ENCODE measurements at places on chromosomes 13 and 19.

- no peak for DNase-seq
Measured at GRCh38 chr13:42466123-42466522, 107.8 kb upstream of the TNFSF11 start.

GRCh38 chr13:73872397-73872796 is 261.8 kb downstream of the KLF12 start:
- DNase-seq = no peak

DNA sequence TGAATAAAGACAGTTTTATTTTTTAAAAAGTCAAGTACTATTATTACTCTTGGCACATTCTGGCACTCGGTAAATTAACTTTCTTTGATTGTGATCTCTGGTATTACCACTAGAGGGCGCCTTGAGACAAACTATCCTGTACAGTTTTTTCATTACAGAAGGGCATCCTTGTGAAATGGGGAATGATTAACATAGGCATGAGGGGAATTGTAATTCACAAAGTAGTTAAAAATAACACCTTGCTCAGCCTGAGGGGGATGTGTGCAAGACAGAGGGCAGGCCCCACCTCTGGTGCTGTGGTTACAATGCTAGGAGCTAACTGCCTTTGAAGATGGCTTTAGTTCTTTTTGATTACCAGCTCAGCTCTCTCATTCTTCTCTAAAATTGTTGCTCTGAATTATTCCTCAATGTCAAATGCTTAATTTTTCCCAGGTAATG is 24.2 kb upstream of the C1QTNF9B start:
- DNase-seq = no peak

GRCh38 chr19:55080121-55080967 is 4.7 kb downstream of the EPS8L1 start:
- DNase-seq = peak; percentile 29

DNA sequence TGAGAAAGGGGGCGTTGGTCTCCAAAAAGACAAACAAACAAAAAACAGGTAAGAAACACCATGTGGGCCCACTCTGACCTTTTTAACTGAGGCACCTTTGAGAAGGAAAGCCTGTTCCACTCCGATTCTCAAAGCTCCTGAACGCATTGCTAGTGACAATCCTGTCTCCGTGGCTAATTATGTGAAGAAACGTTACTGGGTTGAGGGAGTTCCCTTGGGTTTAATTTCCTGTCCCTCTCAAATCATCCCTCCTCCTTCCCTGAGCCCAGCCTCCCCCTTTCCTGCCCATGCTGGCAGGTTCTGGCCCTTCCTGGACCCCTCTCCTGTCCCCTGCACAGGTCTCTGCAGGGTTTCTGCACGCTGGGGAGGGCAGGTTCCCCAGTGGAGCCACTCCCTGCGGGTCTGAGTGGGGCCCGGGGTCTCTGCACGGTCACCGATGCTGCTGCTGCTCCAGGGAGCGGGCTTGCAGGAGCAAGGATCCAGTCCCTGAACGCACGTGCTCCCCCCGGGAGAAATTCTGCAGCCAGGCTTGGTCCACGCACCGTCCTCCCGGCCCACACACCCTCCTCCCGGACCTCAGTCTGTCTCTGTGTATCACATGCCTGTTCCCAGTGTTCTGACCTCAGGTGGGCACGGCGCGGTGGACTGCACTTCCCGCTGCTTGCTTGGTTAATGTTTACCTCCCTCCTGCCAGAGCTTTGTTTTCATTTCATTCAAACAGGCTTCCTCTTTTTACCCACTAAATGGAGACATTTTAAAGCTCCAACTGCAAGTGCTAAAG is 76.4 kb upstream of the MCF2L start:
- no peak for DNase-seq

DNA sequence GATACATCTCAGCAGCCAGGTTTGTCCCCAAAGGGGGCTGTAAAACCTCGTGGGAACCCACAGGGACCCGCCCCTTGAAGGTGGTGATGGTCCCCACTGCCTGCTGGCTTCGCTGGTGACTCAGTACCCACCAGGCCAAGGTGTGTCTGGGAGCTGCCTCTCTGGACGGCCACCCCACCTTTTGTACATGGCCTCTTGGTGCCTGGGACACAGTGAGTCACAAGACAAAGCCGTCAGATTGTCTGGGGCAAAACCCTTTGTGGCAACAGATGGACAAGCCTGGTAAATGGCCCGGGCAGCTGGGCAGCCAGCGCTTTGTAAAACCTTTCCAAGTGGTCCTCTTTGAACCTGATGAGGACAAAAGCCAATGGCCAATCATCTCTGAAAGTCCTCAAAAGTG is 27.9 kb upstream of the KLF2 start:
- DNase-seq = no peak

DNA sequence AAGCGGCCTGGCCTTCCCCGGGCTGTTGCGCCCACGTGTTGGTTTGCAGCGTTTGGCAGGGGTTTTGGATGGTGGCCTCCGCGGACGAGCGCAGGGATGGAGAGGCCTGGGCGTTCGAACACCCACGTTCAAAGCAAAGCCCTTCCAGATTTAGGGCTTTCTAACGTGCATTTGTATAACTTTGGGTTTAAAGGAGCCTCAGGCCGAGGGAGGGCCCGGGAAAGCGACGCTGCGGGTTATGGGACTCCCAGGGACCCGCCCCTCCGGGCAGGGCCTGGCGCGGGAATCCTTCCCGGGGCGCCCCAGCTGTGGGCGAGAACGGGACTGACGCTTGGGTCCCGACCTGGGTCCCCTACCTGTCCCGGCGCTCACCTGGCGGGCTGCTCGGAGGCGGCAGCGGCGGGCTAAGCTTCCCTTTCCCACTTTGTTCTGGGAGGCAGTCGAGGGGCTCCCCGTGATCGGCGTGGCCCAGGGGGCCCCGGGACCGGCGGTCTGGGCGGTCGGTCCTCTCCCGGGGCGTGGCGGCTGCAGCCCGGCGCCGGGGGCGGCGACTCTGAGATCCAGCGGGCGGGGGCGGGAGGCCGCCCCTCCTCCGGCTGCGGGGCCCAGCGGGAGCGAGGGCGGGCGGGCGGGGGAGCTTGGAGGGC is at the start of gene FBXO17:
TSS of gene FBXO17 (minus strand) at position 529 of the 647 bp plus-strand sequence. CDS start 25,423 bp downstream, outside the sequence.
- DNase-seq = no peak

DNA sequence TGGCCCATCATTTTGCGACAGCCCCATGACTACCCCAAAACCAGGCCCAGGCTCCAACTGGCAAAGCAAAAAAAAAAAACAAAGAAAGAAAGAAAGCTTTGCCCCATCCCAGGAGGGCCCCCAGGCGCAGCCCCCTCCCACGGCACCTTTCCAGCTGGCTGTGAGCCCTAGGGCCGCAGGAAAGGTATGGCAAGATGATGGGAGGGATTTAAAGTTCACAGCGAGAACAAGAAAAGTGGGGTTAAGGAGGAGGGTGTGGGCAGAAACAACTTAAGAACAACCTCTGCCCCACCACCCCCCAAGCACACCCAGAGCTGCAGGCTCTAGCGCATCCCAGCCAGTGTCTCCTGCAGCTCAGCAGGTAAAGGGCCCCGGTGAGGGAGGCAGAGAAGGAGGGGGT is at the start of gene CYP2F1:
TSS of gene CYP2F1 (plus strand) at position 301 of the 400 bp plus-strand sequence. CDS start 1,757 bp downstream, outside the sequence.
- DNase-seq = no peak

DNA sequence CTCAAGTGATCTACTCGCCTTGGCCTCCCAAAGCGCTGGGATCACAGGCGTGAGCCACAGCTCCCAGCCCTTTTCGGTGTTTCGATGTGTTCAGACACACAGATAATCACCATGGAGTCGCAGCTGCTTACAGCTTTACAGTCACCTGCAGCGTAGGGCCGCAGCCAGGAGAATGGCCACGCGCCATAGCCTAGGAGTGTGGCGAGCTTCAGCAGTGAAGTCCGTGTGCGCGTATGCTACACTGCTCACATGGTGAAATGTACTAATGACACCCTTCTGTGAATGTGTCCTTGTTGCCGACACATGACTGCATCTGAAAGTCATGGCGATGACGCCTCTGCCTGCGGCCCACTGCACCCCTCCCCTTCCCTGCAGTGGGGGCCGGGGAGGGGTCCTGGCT is 23.6 kb downstream of the AP3D1 start:
- no peak for DNase-seq

- no peak for DNase-seq
Measured at GRCh38 chr19:40200341-40201099, 9.3 kb downstream of the MAP3K10 start.

DNA sequence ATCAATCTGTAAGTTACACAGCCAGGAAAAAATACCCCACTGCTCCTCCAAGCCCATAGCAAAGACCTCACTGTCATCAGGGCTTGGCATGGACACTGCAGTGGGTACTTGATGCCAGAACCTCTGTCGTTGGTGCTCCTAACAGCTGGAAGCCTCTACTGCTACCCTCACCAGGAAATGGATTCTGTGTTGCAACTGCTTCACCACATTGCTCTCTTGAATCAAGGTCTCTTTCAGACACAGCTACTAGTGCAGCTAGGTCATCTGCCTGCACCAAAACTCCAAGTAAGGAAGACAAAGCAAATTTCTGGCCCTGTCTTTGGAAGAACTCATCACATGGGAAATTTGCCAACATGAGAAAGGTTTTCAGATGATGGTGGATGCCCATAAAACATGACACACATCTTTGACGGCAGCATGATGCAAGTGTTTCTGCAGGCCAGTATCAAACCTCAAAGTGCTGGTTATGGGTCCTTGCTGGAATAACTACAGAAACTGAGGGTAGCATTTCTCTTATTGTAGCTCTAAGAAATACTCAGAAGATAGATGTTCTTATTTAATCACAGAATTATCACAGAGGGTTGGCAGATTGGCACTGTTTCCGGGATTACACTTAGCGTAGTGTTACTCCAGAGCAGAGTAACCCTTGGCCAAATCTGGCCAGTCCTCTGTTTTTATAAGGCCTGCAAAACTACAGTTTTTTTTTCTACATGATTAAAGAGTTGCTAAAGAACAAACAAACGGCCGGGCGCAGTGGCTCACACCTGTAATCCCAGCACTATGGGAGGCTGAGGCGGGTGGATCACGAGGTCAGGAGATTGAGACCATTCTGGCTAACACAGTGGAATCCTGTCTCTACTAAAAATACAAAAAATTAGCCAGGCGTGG is 12.9 kb upstream of the PCCA start:
- no peak for DNase-seq

GRCh38 chr19:50416034-50416977 is 2.4 kb upstream of the SPIB start:
- DNase-seq = no peak

GRCh38 chr19:12767666-12768065 is 7.7 kb downstream of the HOOK2 start:
- no peak for DNase-seq

- DNase-seq = no peak
Measured at GRCh38 chr13:110294146-110294545, 12.8 kb downstream of the COL4A1 start.

DNA sequence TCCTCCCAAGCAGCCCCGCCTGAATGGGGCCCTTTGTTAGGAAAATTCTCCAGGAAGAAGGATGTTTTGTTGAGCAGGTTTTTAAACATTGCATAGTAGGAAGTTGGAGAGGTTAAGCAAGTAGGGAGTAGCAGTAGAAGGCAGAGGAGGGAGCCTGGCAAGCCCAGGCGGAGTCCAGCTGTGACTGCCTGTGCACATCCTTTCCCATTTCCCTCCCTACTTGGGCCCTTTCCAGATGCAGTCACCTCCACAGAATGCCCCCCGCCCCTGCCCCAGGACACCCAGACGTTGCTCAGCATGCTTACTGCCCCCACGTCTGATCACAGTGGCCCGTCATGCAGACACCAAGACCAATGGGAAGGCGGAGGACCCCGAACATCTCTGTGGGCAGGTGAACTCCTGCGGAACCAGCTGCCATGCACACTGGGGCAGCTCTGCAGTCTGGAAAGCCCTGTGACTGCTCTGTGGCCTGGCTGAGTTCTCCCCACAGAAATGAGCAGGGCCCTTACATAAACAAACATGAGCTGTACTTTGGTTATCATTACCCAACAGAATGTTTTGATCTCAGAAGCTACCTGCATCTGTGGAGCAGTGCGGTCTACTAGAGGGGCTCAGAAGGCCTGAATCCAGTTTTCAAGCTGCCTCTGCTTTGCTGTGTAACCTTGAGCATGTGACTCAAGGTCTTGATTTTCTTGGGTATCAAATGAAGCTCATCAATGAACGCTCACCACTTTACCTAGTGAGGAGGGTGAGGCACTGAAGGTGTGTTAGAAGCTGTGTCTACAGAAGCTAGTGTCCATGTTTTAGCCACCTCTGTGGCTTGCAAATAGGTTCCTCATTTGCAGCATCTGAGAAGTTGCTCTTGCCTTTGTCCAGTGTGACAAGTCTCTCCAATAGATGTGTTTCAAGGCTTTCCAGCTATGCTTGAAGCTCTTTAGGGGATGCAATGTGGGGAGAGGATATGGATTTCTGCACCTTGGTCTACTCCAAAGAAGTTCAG is 84.2 kb downstream of the TNFRSF19 start:
- no peak for DNase-seq

DNA sequence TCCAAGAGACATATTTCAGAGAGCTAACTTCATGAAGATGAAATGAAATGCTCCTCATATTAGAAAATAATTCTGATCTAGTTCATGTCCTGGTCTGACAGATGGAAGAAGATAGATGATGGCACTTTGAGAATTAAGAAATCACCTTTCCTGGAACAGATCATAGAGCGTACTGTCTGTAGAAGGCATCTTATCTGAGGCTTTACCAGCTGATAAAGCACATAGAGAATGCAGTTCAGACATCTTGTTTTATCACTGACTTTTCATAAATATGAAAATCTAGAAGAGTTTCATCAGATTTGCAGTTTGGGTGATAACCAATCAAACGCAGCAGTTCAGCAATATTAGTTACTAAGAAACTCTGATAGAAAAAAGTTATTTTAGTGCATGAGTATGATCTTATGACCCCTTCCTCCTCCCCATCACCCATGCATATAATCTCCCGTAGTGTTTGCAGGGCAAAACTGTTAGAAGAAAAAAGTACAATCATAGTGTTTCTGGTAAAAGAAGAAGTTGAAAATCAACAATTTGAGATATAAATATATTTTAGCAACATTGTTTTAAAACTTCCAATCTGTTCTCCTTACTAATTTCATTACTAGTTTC is 585.2 kb downstream of the PCDH9 start:
- DNase-seq = no peak

DNA sequence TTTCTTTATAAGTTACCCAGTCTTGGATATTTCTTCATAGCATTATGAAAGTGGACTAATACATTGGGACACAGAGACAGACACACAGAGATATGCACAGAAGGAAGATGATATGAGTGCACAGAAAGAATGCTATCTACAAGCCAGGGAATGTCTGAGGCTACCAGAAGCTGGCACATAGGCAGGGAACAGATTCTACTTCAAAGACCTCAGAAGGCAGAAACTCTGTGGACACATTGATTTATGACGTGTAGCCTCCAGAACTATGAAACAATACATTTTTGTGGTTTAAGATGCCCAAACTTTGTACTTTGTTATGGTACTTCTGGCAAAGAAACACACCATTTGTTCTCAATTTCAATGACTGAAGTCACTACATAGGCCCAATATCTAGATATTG is 556.7 kb downstream of the PCDH9 start:
- DNase-seq = no peak

DNA sequence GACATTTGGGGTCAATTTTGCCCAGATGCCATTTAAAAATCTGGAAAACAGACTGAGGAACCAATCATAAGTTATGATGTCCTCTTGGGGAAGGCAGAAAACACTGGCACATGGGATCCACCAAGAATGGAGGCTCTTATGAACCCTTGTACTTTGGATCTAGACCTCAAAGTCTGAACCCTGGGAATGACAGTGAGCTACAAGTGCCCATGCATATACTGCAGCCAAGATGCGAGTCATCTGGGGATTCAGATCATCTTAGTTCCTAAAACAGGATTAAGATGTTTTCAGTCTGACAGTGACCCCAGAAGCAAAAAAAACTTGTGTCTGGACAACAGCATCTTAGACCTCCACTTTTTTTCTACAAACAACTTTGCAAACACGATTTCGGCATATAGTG is 100.2 kb upstream of the SIAH3 start:
- DNase-seq = no peak

- DNase-seq = no peak
Measured at GRCh38 chr19:33621065-33621785, 528 bp upstream of the CHST8 start.
